NCI-H1694 (cell line): ENCODE measurements at places on chromosomes 5 and 9.

GRCh38 chr5:94113-94892, 2.3 kb downstream of the PLEKHG4B start:
- DNase-seq = no peak

DNA sequence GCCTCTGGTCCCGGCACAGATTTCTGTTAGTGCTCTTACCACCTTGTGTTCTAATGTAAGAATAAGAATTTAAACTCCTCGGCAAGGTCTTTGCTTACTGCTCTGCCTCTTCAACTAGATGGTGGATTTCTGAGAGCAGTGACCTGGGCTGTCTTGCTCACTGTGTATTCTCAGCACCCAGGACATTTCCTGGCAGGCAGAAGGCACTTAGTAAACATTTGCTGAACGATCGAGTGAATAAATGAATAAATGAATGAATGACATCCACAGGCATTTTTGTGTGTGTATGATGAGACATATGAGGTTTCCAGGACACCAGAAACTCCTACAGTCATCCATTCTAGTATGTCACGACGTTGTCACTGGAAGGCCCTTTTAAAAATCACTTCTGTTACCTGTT, 143.2 kb downstream of the BOD1 start:
- no peak for DNase-seq

- DNase-seq = no peak
Measured at GRCh38 chr9:112443200-112443599, 43.4 kb upstream of the KIAA1958 start.

GRCh38 chr9:95852059-95853032, 23.1 kb upstream of the ERCC6L2 start:
- DNase-seq = no peak

DNA sequence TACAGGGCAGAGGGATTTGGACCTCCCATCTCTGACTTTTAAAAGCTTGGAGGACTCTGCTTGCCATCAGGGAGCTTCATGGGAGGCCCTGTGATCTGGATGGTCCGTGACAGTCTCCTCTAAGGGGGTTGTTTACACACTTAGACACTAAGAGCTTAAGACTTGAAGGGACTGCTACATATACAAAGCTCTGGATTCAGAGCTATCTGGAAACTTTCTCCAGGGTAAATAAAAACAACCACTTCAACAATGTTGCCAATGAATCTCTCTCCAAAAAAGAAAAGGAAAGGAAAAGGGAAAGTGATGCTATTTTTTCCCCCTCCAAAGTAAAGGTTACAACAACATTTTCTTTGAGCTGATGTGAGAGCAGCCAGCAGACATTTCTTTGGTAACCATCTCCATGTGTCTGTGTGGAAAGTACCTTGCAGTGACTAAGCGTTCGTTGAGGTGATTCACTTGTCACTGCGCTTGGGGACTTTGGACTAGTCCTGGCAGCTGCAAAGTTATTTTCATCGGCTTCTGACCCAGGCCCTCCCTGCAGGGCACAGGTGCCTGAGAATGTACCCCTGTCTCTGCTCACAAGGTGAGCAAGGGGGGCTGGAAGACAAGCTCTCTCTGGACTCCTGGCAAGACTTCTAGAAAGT, 262.1 kb upstream of the KLF4 start:
- no peak for DNase-seq

GRCh38 chr5:102855681-102856388, 100.7 kb downstream of the PAM start:
- DNase-seq = no peak

- DNase-seq = no peak
Measured at GRCh38 chr5:163190283-163190682, 247.1 kb upstream of the CCNG1 start.

DNA sequence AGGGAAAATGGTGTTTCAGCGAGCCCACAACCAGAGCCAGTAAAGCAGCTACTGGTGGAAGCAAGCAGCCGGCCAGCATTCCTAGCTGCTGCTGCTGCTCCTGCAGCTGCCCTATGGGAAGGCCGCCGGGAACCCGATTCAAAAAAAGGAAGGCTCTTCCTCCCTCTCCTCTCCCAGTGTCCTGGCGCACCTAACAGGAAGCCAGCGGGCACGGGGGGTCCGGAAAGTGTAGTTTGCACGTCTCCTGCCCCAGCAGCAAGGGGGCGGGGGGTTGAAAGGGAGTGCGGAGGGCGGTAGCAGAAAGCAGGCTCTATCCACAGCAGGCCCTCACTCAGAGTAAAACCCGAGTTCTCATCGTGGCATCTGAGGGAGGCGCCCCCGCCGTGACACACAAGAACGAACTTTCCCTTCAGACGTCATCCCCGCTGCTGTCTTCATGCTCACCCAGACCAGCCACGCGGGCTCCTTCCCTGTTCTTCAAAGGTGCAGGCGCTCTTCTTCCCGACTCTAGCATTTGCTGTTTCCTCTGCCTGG, 16.5 kb downstream of the GRXCR2 start:
- no peak for DNase-seq

DNA sequence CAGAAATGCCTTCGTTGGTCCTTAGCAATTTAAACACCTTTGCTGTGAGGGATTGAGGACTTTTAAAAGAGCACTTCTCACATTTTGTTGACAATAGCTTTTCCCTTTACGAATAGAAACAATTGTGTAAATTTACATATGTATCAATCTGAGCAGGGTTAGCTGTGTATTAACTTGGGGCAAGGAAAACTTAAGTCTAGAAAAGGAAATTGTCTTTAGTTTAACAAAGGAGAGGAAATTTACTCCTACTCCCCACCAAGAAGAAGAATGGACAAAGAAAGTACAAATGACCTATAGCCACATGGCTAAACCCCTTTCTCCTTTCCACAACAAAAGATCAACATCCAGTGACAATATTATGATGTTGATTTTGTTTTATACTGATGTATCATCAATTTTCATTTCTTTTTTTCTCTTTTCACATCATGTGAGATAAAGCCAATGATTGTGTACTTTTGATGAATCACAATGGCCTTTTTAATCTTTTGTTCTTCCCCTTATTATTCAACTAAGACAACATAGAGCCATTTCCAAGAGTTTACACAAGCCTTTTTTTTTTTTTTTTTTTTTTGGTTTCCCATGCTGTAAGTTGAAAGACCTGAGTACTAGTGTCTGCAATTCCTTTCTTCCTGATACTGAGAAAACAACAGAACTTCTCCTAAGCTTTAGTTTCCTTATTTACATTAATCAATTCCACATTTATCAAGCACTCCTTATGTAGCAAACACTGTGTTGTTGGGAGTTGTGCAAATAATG, 19.0 kb downstream of the FOXB2 start:
- no peak for DNase-seq

DNA sequence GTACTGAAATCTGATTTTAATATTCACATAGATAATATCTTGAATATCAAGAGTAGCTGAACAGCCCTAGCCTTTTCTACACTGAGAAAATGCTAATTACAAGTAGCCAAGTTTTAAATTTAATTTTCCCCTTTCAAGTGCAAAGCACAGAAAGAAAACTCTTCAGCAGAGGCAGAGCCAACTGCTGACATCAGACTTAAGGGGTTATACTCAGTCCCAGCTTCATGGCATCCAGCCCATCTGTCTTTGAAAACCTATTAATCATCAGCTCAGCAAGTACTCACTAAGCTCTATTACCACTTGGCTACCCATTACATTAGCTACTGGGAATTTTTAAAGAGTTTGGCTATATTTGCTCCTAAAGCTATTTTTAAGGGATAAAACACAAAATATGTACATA, 220.5 kb downstream of the SLC12A2 start:
- no peak for DNase-seq

GRCh38 chr5:134477462-134478245, 47.8 kb upstream of the JADE2 start:
- DNase-seq = no peak

DNA sequence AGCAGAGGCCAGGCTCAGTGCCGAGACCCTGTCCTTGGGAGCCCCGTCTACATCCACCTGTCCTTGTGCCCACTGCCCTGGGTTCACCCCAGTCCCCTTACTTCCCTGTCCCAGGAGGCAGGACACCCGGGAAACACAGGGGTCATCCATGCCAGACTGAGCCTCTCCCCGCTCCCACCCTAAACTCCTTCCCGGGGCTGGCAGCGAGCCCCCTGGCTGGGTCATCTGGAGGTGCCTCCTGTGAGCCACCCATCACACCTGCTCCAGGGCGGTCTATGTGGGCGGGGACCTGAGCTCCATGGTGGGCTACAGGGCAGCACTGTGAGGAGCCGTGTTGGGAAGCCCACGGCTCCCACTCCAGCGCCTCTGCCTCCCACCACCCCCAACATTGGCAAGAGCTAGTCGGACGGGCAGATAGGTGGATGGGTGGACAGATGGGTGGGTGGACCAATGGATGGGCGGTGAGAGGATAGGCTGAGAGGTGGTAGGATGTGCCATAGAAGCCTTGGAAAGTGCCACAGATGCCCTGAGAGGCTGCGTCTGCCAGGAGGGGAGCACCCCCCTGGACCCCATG, 42.5 kb upstream of the RXRA start:
- DNase-seq = no peak

DNA sequence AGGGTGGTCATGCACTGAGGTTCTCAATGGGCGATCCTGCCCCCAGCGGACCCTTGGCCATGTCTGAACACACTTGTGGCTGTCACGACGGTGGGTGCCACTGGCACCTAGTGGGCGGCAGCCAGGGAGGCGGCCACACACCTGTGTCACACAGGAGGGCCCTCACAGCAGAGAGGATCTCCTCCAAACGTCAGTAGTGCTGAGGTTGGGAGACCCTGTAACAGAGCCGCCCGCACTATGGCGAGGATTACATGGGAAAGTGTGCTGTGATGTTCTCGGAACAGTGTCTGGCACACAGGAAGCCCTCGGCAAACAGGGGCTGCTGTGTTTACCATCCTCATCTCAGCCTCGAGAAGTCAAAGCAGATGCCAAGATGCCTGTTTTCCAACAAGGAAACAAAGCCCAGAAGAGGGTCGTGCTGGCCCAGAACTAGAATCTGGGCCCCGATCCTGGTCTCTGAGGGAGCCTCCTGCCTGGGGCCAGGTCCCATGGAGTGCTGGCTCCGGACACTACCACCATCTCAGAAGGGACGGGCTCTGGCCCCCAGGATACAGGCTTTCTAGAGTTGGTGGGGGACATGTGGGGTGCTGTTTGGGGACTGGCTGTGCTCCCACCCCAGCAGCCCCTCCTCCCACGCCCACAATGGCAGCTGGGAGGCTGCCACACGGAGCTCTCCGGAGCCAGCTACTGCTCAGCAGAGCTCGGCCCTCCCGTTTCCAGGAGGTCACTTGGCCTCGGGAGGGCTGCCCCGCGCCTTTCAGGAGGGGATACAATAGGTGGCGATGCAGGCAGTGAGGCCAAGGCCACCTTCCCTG, 48.2 kb downstream of the DBH start:
- DNase-seq = no peak

DNA sequence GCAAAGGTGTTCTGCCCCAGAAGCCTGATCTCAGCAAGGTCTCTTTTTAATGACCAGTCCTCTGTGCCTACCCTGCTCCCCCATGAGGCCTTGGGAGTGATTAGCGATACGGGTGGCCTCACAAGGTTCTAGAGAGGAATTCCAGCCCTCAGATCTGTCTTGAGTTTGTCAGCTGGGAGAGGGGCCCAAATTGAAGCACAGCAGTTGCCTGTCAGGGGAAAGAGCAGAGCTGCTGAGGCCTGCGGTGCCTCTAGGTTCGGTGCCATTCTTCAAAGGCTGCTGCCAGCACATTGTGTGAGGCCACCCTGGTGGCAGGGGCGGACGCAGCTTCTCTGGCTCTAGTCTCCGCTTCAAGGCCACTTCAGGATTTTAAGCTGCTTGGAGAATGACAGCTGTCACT, 85.7 kb upstream of the GRIA1 start:
- no peak for DNase-seq

- no peak for DNase-seq
Measured at GRCh38 chr5:143182901-143183820, 220.3 kb downstream of the NR3C1 start.

GRCh38 chr9:82549174-82549821, 513.6 kb downstream of the RASEF start:
- no peak for DNase-seq

GRCh38 chr5:133760532-133760931, 148.2 kb upstream of the FSTL4 start:
- no peak for DNase-seq

- DNase-seq = no peak
Measured at GRCh38 chr9:134225816-134226215, 61.5 kb upstream of the RNU6ATAC start.

GRCh38 chr9:4921449-4921848, 63.6 kb upstream of the JAK2 start:
- no peak for DNase-seq

DNA sequence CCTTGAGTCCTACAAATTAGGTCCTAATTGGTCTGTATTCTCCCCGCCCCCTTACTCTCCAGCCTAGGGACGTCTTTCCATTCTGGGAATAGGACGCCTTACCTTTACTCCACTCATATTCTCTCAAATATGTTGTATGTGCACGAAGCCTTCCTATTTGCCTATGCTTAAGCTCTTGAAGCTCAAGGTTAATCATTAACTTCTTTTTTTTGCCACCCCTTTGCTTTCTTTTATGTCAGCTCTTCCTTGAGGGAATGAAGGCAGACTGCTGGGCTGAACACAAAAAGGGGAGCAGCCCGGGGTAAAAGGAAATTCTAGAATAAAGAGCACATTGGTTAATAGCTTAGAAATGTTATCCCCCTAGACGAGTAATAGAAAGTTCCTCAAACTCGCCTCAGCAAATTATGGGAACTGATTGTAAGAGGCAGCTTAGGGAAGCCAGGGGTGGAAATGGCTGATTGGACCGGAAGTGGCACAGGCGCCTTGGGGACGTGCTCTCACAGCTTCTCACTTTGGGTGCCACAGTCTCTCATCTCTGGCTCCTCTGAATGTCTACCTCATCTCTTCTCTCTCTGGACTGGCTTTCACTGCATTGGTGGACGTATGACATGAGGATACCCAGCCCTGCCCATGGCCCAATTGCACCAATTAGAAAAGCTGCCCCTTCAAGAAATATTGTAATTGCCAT, 122.3 kb upstream of the IL12B start:
- DNase-seq = no peak

DNA sequence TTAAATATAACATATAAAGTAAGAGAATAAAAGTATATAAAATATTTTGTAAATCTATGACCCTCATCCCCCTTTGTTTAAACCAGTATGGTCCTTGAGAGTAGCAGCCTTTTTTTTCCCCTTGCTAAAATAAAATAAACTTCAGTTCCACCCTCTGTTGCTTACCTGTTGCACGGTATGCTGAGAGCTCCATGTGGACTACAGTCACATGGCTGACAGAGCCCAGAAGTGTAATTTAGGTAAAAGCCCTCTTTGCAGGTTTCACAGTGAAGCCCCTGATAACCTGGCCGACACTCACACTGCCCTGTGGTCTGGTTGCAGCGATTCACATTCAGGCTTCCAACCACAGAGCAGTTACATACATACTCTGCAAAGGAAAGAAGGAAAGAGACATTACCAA, 55.1 kb downstream of the MEGF9 start:
- no peak for DNase-seq
